Fibroblast of the aortic adventitia (primary cell): ENCODE measurements at places on chromosomes 13 and 19.
A peak's percentile ranks its signal among the peaks of the same experiment; 100 is the strongest.

- peak; percentile 85 for DNase-seq
Measured at GRCh38 chr13:76293346-76293745, 592.9 kb downstream of the KCTD12 start.

GRCh38 chr19:27885359-27885758 is 1327.6 kb downstream of the UQCRFS1 start:
- DNase-seq = no peak

DNA sequence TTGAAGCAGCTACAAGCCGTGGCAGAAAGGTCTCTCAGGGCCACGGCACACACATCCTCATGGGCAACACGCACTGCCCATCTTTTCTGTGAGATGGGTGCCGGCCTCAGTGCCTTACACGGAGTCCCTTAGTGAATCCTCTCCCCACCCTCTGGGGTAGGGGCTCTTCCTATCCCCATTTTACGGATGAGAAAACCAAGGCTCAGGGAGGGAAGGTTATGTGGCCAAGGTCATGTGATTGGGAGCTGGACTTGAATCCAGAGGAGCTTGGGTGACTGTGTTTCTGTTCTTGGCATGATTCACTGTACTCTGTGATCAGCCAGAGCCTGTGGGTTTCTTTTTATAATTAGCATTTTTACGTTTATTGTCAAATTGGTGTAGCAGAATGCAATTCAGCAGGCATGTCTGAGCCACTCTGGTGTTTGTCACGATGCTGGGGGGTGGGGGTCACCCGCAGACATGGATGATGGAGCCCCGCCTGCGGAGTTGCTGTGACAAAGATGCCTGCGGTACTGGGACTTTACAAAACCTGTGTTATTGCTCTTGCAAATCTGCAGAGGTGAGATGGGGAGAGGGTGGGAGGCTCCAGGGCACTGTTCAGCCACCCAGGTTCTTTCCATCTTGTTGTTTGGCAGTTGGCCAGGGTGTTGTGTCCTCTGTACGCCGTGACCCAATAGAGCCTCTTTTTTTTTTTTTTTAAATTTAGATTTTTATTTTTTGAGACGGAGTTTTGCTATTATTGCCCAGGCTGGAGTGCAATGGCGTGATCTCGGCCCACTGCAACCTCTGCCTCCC is 4.5 kb downstream of the SCN1B start:
- DNase-seq = no peak

GRCh38 chr19:55489711-55490477 is 1.7 kb downstream of the SSC5D start:
- DNase-seq = peak; percentile 52

GRCh38 chr13:43764349-43764748 is 22.4 kb downstream of the ENOX1 start:
- no peak for DNase-seq

DNA sequence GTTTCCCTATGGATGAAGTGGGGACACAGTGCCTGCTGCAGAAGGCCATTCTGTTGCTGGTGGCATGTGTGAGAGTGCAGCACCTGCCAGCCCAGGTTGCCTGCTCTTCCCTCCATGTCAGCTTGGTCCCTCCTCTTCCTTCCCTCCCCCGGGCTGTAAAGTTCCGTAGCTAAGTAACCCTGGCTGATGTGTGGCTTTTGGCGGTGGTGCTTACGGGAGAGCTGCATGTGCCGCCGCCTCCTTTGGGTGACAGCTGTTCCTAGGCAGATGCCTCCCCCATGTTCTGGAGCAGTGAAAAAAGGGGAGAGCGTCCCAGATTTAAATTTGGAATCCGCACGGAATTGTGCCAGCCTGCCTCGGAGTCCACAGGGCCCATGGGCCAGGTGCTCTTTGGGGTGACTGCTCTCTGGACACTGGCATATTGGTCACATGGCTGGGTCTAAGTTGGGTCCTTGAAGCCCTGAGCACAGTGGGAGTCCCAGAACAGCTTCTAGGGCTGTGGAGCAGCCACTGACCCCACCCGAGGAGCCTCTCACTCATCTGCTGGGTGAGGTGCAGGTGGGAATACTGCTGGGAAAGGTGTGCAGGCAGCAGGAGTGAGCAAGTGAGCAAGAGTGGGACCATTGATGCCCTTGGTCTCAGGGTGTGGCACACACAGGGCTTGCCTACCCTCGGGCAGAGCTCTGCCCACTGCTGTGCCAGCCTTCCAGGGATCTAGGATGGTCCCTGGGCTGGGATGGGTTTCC is 33.1 kb upstream of the ZNF536 start:
- no peak for DNase-seq

- DNase-seq = no peak
Measured at GRCh38 chr13:57452228-57452627, 179.3 kb upstream of the PCDH17 start.

GRCh38 chr19:8143041-8143440 is 6.4 kb downstream of the FBN3 start:
- no peak for DNase-seq

- DNase-seq = peak; percentile 92
Measured at GRCh38 chr19:41373993-41374392, 2.3 kb upstream of the TMEM91 start.

DNA sequence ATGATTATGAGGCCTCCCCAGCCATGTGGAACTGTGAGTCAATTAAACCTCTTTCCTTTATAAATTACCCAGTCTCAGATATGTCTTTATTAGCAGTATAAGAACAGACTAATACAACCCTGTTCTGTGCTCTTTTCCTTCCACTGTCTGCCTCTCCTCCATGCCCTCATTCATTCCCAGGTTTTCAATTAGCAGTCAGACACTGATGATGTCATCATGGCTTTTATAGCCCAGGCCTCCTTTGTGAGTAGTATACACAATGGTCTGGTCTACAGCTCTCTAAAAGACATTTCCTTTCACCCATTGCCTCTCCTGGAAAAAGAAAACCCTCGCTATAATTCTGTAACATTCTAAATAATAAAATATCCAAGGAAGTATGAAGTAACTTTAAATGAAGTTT is 25.5 kb downstream of the FGF14 start:
- DNase-seq = no peak

DNA sequence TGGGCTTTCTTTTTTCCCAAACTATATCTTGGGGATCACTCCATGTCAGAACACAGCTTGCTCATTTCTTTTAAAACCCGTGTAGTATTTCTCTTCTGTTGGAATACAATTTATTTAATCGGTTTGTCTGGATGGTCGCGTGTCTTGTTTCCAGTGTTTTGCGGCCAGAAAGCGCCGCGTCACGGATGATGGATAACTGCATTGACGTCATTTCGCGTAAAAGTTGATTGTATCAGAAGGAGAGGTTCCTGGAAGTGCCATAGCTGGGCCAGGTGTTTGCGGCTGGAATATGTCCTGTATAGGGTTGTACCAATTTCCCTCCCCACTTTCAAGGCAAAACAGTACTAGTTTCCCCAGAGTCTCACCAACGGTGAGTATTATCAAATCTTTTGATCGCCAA is 9.7 kb downstream of the ACTL9 start:
- DNase-seq = no peak

GRCh38 chr13:99320693-99321481 is 13.7 kb upstream of the GPR183 start:
- peak; percentile 90 for DNase-seq

DNA sequence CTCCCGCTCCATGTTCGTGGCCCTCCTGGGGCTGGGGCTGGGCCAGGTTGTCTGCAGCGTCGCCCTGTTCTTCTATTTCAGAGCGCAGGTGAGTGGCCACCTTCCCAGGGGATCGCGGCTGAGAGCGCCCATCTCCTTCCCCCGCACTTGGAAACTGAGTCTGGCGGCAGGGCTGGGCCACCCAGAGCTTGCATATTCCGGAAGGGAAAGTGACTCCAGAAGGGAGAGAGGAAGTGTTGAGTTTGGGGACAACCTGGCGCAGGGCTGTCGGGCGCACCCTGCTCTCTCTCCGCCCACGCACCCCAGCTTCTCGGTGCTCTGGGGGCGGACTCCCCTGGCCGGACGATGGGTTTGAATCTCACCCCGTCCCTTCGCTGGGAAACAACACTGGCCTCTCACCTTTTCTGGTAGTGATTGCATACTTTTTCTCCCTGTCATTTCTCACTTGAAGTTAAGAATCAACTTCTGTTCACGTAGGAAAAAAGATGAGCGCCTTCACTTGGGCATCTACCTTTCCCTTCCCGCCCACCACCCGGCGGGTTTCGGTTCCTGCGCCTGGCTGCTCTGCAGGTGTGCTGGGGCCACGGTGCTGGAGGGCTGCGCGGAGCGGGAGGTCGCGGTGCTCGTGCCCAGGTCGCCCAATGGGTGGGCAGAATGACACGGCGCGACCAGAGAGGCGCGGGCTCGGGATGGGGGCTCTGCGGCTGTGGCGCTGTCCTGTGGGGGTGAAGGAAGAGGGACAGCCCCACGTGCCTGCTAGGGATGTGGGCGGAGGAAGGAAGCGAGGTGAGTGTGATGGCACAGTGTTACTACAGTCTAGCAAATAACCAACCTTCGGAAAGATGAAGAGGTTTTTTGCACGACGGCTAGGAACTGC is 721 bp downstream of the TNFSF11 start:
- DNase-seq = no peak

- DNase-seq = no peak
Measured at GRCh38 chr13:85230691-85231093, 568.5 kb downstream of the SLITRK6 start.

DNA sequence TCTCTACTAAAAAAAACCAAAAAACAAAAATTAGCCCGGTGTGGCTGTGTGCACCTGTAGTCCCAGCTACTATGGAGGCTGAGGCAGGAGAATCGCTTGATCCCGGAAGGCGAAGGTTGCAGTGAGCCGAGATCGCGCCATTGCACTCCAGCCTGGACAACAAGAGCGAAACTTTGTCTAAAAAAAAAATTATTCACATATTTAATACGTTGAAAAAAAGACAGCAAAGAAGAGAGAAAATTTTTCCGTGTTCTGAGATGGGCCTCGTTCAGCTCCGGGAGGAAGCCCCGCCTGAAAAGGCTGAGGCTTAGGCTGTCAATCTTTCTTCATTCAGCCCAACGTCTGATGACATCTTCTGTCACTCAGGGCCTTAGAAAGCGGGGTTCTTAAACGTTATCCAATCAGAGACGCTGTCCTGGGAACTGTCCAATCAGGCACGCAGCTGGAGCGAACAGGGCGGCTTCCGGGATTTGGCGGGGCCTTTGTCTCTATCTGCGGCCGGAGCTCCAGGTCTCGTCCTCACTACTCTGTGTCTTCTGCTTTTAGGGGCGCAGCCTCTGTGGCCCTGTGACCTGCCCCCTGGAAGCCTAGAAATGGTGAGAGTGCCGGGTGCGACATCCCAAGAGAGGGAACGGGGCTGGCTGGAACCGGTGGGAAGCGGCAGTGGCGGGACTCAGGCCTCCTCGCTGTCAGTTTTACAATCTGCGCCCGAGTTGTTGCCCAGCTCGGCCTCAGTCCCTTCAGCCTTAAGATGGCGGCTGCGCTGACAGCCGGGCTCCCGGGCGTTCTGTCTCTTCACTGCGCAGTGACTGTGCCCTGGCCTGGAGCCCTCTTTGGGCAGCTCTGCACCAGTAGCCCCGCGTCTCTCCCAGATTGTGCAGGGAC is at the start of gene ZNF726:
ZNF726 (plus strand) TSS at position 485 of the 885 bp plus-strand sequence; CDS start at position 594, 109 bp downstream.
- DNase-seq = peak; percentile 91

- DNase-seq = no peak
Measured at GRCh38 chr13:19985219-19985556, 26.7 kb downstream of the ZMYM2 start.
